ENCODE measurements at places on chromosomes 5 and 9.

DNA sequence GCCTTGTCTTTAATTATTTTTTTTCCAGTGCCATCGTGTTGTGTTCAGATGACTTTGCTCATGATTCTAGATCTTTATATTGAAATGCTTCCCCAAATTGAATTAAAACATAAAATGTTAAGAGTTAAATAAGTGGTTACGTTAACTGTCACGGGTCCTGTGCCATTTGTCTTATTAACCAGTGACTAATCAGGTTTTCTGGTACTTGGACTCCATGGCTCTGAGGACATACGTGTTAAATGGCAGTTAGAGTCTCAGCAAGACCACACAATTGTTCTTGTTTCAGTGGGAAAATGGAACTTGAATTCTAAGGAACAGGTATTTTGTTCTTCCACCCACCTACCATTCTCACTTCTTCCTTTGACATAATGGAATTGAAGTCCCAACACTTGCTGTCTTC, 32.8 kb downstream of the ENTREP1 start:
- DNase-seq: no peak

DNA sequence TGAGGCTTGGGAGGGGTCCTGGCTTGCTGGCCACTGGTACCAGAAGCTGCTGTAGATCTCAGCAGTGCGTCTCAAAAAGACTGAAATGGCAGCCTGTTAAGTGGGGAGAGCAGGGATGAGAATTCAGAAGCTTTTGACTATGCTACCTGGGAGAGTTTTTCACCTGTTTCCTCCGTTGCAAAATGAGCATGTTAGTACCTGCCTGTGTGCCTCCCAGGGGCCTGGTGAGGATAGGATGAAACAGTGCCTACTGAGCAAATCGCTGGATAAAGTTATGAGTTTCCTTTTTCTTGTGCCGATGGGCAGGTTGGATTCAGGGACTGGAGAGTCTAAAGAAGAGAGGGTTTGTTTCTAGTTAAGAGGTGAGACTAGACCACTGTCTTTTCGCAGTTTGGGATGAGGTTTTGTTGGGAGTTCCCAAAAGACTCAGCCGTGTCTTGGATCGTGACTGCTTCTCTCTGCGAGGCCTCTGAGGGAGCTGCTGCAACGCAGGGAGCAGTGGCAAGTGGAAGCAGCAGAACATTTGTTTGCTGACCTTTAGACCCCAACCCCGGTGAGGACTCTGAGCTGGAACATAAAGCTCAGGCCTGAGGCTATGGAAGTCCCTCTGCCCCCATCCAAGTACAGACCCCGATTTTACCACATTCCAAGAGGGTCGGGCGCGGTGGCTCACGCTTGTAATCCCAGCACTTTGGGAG, 1.4 kb downstream of the RALGPS1 start:
- no peak for DNase-seq

- DNase-seq: no peak
Observed at GRCh38 chr9:83714329-83714728, 6.6 kb upstream of the UBQLN1 start.

DNA sequence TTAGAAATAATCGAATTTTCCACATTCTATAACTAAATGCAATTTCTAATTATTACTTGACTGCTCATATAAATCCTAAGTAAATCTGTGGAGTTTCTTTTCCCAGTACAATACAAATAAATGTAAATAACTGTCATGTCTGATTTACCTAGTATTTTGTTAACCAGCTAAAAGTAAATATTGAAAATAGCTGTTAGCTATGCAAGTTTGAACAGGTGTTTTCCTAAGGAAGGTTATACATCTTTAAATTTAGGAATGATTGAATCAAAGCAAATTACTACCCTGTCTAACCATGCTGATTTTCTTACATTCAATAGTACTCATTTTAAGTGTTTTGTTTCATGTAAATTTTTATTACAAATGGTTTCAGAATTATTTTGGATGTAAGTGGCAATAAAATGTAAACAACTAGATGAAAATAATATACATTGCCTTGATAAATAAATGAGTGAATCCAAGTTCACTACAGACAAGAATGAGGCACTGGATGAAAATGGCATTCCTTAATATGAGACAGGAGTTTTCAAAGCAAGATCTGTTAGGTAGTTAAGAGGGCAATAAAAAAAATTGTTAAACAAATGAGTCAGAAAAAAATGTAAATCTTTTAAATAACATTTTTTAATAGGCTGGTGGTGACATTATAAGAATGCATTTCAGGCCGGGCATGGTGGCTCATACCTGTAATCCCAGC, 15.8 kb downstream of the MCIDAS start:
- no peak for DNase-seq

- DNase-seq: no peak
Observed at GRCh38 chr5:153130296-153130695, 360.2 kb upstream of the GRIA1 start.

GRCh38 chr5:145558288-145558687, 276.9 kb downstream of the PRELID2 start:
- DNase-seq: no peak

DNA sequence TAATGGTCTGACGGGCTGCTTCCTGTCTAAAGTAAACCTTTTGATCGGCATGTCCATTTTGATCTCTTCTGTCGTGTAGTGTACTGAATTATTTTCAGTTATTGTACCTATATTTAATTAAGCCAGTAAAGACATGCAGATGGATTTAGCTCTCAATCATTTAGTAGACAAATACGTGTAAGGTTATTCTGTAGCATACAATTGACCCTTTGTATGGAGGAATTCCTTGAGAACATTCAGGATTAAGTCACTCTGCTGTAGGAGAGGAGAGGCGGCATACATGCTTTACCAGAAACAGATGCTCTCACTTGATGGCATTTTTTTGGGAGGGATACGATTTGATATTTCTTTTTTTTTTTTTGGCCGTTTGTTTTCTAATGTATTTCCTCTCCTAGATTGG, 141.0 kb downstream of the PBX3 start:
- DNase-seq: no peak

DNA sequence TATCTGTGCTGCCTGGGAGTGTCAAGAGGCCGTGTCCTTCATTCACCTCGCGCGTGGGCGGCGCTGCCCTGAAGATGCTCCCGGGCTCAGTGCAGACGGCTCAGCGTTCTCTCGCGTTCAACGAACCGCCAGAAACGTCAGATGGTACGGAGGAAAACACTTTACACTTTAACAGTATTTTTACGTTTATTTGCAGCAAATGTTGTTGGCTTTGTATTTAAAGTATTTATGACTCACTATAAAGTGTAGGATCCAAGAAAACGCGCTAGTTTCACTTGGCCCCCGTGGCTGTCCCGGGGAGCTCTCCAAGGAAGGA, 544 bp upstream of the ERCC6L2 start:
- DNase-seq: peak; percentile 26

- DNase-seq: peak; percentile 7
Observed at GRCh38 chr5:7927466-7928375, 58.8 kb downstream of the MTRR start.

DNA sequence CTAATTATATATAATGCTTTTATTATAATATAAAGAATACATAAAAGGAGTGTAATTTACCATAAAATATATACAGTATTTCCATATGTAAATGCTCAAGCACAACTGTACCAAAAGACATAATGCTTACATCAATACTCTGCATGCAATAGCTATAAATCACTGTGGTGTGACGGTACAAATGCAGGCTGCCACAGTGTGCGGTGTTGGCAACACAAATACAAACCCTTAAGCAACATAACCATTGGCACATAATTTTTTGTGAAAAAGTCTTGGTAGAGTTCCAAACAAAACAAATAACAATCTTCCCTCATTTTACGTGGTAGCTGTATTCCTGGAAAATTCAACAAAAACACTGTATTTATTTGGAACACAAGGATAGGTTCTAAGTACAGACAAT, 1.9 kb upstream of the SHISAL2B start:
- no peak for DNase-seq

- DNase-seq: no peak
Observed at GRCh38 chr9:109466623-109467590, 31.2 kb downstream of the PTPN3 start.

DNA sequence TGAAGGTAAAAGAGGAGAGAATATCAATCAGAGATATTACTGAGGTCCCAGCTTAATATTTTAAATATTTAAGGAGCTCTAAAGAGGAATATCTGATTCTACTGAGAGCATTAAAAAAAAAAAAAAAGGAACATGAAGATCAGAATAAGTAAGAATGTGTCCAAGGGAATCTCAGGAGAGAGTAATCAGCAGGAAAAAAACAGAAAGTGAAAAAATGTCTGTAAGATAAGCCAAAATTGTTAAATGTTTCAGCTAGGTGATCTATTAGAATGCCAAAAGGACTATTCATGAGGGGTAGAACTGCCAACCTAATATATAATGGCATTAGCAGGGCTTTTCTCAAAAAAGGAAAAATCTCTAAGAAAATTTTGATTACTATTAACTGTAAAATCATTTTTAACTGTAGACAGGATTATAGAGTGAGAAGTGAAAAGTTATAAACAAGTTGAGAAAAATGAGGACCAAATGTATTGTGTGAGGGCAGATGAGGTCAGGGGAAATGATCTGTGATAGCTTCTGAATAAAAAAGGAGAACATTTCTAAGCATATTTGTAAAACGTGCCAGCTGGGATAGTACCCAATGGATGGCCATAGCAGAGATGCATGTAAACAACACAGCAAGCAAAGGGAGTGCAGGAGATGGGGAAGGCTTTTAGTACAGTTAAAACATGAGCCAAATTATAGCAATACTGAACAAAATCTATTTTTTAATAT, 9.4 kb upstream of the RHOBTB3 start:
- no peak for DNase-seq

DNA sequence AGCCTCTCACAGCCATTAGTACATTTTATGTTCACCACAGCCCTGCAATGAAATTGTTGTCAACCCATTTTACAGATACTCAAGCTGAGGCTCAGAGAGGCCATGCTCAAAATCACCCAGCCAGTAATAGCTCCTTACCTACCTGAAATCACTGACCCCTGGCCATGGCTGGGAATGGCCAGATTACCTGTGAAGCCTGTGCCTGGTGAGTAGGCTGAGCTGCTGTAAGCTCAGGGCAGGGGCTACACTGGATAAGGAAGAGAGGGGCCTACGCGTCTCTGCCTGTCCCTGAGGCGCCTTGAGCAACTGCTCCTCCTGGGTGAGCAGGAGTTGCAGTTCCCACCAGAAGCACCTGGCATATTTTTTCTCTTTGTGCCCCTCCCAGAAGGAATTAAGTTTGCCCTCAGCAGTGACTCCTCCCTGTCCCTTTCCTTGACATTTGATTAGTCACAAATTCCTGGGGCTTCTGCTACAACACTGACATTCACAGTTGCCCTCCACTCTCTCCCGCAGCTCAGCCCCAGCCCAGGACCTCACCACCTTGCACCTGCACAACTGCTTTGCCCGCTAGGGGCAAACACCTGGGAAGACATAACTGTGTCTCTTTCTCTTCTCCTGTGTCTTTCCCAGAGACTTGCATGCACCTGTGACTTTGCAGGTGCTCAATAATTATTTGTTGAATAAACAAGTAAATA, 5.7 kb downstream of the CLTB start:
- DNase-seq: no peak

DNA sequence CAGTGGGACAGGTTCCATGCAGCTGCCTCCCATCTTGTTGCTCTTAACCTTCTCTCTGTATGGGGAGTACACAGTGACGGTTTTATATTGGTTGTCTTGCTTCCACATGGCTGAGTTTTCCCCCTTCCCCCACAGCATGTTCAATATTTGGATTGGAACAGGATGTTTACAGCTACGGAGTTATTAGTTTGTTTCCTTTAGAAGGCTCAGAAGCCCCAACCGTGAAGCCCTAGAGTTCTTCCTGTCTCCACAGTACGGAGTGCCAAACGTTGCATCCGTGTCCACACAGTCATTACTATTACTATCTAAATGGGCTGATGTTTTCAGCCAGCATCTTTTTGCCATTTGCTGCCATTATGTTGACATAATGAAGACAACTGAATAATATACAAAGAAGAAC, 277.5 kb downstream of the MARCHF11 start:
- DNase-seq: no peak

GRCh38 chr9:135590486-135591079, 29.0 kb downstream of the PAEP start:
- no peak for DNase-seq

DNA sequence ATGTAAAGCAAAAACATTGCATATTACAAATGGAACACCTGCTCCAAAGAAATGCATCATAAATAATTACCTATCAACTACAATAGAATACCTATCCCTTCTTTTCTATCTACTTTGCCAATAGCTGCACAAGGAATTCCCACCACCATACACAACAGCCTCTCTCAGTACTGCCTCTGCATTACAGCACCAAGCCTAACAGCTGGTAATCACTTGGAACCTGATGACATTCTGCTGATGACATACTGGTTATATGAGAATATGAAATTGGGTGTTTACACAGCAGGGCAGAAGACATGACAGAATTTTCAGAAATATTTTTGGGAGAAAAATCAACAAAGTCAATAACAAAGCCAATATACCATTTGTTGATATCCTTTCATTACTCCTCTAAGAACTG, 43.2 kb downstream of the PSMB7 start:
- no peak for DNase-seq

DNA sequence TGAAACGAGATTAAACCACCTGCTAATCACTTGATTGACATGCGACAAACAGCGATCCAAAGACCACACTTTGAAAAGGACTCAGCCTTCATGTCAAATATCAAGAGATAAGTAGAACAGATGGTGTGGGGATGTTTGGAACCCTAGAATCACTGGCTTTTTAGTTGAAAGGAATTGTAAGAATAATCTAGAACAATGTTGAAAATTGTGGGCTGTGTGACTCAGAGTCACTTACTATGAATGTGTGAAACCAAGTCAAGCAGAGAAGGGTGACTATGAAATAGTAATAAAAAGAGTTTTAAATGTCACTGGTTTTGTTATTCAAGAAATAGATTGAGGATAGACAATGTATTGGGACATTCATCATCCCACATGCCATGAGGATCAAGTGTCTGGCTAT, 14.1 kb upstream of the C1QTNF3 start:
- no peak for DNase-seq

DNA sequence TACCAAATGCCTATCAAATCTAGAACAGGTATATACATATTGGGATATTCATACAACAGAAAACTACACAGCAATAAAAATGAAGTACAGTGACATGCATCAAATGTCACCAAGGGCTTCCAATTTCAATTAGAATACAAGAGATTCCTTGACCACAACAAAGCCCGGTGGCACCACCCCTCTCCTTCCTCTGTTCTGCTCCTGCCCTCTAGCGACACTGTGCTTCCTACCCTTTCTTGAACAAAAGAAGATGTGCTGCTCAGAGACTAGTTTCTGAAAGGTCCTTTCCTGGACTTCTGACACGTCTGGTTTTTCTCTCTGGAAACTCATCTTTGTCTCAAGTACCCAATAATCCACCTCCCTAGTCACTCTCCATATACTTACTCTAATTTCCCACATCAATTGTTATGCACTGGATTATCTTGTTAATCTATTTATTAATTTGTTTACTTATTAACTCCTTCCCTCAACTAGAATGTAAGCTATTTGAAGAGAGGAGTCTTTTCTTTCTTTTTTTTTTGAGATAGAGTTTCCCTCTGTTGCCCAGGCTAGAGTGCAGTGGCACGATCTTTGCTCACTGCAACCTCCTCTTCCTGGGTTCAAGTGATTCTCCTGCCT, 70.4 kb upstream of the CTSV start:
- DNase-seq: peak; percentile 15

DNA sequence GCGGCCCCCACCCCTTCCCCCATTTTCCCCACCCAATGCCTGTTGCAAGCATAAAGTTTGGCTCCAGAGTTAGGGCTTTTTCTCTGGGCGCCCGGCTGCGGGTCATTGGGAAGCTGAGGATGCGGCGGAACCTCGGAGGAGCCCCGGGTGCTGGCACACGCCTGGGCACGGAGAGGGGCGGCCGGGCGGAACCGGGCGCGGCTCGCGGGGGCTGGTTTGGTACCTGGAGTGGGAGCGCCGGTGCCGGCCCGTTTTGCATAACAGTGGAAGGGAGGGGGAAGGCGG, 1.2 kb downstream of the PPARGC1B start:
- DNase-seq: no peak
